NCI-H1092 (cell line): ENCODE measurements at places on chromosomes 4 and X.

DNA sequence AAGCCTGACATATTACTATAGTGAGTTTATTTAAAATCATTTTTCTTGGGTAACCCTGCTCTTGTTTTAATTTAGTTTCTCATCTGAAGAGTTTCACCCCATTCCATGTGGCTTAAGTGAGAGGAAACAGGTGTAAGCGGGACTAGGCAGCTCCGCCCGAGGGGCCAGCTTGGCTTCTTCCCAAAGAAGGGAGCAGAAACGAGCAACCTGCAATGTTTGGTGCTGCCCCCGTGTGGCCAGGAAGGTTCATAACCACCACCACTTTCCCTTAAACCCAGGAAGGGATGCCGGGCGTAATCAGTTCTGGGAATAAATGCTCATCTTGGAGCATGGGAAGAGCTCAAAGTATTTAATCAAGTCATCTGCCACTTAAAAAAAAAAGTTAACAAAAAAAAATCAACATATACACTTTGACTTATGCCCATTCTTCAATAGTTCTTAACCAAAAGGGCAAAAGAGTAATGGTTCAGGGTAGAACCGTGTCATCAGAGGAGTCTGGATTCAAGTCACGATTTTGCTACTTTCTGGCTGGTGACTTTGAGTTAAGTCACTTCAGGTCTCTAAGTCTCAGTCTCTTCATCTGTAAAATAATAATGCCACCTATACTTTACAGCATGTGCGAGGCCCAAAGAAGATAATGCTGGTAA is 147.9 kb downstream of the NSUN7 start:
- peak; percentile 77 for DNase-seq

GRCh38 chr4:14783011-14783877 is 219.0 kb upstream of the CPEB2 start:
- DNase-seq = no peak

- peak; percentile 66 for DNase-seq
Observed at GRCh38 chrX:10189317-10190268, 32.8 kb downstream of the CLCN4 start.

DNA sequence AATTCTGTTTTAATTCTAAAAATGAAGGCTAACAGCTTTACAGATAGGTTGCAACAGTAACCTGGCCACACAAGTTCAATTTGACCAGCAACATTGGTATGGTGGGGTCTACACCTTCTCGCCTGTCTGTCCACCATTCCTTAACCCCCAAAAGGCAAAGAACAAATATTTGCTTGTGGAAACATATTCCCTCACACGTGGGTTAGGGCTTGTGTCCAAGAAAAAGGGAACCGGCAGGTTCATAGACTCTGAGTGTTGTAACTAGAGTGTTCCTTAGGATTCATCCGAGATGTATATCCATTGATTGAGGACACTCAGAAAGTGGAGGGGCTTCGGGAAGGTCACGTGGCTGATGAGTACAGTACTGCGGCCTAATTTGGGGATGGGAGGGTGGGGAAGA is 54.1 kb downstream of the C4orf51 start:
- no peak for DNase-seq

DNA sequence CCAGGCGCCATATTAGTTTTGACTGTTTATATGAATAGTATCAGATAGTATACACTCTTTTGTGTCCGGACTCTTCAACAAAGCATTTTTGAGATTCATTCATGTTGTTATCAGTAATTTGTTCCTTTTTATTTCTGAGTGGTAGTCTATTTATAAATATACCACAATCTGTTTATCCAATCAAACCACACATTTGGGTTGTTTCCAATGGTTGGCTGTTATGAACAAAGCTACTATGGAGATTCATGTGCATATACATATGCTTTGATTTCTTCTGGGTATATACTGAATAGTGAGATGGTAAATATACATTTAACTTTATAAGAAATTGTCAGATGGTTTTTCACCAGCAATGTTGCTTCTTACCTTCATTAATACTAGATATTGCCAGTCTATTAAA is 36.8 kb upstream of the TAPT1 start:
- no peak for DNase-seq

DNA sequence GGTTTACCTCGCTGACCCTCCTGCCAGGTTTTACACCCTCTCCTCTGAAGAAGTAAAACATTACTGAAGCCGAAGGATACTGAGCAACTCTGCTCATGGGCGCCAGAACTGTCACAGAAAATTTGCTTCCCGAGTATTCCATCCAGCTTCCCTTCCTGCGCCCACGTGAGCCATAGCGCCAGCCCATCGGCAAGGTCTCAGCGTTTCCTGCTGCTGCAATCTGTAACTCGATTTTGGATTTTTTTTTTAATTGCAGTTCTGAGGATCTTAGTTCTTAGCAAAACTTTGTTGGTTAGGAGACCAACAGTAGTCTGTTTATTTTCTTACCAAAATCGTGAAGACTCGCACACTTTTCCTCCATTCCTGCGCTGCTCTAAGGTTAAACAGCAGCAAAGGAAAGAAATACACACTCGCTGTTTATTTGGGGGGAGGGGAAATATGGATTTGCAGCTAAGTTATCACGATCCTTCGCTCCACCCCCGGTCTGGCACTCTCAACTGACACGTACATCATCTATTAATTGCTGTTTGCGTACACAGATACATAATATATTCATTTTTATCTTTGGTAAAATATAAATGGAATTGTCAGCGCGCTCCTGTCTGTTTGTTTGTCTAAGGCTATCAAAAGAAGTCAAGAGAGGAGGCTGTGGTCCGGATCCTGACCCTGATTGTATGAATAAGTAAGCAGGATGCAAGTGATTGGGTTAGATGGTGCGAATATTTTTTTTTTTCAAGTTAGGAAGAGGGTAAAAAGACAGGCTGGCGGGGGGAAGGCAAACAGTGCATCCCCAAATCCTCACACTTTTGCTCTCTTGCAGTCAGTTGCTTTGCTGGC is at the start of gene TLL1:
Gene TLL1 (plus strand): TSS at position 777 of the 837 bp plus-strand sequence. CDS start 668 bp downstream, outside the sequence.
- peak; percentile 46 for DNase-seq

DNA sequence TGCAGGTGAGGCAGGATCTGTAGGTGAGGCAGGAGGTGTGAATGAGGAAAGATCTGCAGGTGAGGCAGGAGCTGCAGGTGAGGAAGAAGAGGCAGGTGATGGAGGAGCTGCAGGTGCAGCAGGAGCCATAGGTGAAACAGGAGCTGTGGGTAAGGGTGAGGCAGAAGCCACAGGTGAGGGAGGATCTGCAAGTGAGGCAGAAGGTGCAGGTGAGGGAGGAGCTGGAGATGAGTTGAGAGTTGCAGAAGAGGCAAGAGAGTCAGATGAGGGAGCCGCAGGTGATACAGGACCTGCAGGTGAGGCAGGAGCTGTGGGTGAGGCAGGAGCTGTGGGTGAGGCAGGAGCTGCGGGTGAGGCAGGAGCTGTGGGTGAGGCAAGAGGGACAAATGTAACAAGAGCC is 27.1 kb upstream of the PNMA3 start:
- DNase-seq = no peak

DNA sequence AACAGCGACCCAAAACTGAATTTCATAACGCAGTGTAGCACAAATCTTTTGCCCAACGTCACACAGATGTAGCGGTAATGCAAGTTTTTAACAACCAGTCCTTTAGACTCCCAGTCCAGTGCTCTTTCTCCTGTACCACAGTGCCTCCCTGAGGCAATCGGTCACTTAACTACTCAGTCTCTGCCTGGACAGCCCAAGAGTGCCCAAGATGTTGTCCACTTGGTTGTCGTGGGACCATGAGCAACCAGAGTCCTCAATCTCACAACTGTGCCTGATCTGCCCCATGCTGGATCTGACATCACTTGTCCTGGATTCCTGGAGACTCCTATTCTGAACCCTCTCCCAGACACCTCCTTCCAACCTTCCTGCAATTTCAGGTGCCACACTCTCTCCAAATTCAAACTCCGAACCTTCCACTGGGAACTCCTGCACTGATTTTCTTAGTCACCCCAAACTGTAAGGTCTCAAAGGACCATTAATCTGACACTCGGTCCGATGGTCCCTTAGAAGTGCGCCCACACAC is 702 bp downstream of the MMGT1 start:
- DNase-seq = no peak

- no peak for DNase-seq
Observed at GRCh38 chr4:139834981-139835391, 169.4 kb downstream of the MGST2 start.

DNA sequence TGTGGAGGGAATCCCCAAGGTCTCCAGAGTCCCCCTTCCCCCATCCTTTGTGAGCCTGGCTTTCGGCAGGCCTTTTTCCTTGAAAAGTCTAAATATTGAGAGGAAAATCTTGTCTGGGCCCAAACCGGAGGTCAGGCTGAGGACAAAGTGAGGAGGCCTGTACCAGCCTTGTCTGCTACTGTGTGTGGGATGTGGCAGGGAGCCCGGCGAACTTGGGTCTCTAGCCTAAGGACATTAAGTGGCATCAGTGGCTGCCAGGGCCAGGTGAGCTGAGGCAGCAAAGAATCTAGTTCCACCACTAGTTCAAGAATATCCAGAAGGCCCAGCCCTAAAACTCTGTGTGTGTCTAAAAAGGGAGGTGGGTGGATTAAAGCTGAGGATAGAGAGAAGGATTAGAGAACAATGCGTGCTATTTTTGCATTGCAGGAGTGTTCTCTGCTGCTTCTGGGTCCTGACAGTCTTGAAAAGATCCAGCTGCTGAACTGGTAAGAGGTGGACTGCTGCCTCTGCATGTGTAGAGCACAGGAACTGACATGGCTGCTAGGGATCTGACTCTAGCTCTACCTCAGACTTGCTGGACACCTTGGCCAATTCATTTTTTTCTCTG is 1.2 kb upstream of the AMER1 start:
- no peak for DNase-seq

DNA sequence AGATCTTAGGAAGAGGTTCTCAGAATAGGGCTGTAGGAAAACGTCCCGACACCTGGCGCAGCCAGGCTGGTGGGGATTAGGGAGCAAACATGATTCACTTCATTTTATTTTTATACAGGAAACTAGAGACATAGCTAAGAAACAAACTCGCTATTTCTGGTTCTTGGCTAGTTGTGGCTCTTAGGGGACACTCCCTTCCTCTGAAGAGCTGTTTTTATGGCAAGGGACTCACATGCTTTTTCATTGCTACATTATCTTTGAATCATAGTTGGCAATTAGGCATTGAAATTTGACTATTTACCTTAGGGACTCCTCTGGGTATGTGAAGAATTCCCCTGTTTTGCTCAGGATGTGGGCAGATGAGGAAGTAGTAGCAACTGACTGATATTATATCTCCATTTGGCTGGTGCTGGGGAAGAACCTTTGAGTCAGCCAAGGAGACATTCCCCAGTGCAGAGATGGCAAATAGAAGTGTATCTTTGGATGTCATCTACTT is 174.5 kb downstream of the SMIM20 start:
- no peak for DNase-seq

DNA sequence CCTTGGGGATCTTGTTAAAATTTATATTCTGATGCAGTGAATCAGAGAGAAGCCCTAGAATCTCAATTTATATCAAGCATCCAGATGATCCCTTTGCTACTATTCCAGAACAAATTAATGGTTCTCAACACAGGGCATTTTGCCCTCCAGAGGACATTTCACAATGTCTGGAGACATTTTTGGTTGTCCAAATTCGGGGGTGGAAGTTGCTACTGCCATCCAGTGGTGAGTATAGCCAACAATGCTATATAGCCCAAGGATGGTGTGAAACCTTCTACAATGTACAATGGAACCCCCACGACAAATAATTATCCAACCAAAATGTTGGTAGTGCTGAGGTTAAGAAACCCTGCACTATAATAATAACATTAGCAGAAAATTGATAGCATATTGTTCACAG is 2440.0 kb downstream of the PCDH7 start:
- DNase-seq = no peak

GRCh38 chr4:174865418-174865985 is 36.5 kb upstream of the GLRA3 start:
- no peak for DNase-seq

DNA sequence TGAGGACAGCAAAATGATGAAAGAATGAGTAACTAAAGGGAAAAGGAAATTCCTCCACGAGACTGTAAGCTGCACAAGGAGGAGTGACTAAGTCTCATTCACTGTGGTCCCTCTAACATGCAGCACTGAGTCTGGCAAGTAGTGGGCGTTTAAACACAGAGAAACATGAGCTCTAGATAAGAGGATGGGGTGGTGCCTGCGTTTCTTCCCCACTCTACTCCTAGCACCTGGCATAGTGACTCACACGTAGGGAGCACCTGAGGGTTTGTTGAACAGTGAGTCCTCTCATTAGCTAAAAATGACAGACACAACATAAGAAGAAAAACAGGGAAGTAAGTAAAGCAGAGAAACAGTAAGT is 105.8 kb upstream of the CBR4 start:
- no peak for DNase-seq

DNA sequence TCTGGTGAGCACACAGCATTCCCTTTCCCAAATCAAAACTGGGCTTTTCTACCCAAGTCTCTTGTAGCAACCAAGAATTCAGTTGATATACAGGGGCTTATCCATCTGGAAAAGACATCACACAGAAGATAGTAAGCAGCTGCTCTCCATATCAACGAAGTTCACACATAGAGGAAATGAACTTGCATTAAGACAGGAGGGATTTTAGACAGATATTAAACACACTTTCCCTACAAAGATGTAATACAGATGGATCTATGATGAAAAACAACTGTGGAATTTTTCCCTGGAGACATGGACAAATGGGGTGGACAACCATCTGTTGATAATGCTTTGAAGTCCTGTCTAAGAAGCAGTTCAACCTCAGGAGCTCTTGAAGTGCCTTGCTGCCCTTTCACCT is 9.8 kb upstream of the PDE5A start:
- no peak for DNase-seq

DNA sequence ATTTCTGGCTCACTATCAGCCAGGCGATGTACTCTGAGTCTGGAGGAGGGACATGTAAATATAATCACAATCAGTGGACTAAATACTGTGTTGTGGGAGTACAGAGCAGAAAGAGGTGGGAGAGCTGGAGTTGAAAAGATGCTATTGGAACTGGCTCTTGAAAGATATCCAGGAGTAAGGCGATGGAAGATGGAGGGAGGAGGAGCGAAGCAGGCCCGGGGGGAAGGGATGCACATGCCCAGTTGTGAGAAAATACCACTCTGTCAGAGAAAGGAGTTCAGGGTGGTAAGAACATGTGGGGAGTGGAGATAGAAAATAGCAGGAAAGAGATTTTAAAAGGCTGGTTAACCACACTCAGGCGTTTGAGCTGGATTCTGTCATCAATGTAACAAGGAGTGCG is 216.9 kb upstream of the ETNPPL start:
- DNase-seq = no peak

- DNase-seq = no peak
Observed at GRCh38 chrX:56232221-56233082, at the start of gene KLF8. TSS of gene KLF8 (plus strand) at chrX:56232356. CDS start at chrX:56233335, 979 bp downstream.
